ENCODE measurements at places on chromosomes 5 and 9.

- H3K4me3 ChIP-seq, result no peak overlapping the region
- H3K36me3 ChIP-seq, result no peaks in the 10 kb centered on the region
- peaks cover 25% of the 10 kb centered on the region for H3K4me1 ChIP-seq
- H3K27ac ChIP-seq, result no peak overlapping the region
- no peak for DNase-seq
These were observed 2.3 kb upstream of the NKX2-5 start for GRCh38 chr5:173237143-173237874.

GRCh38 chr5:7814816-7815215 is 36.1 kb downstream of the CFAP90 start:
- no peaks in the 10 kb centered on the region for H3K27me3 ChIP-seq
- H3K4me1 ChIP-seq, result peaks cover 7% of the 10 kb centered on the region
- no peaks in the 10 kb centered on the region for H3K36me3 ChIP-seq
- no peak for DNase-seq

DNA sequence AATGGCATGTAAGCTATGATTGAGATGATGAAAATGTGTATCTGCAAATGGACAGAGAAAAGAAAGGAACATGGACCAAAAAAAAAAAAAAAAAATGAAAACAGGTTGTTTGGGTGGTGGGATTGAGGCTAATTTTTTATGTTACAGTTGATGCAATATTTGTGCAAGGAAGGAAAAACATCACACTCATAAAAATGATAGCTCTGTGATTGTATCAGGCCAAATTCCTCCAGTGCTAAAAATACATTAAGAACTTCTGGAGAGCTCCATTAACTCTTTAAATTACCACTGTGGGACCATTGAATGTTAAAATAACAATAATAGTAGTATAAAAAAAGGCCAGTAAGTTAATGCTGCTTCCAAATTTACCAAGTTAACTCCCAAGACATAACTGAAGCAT is 79.5 kb upstream of the MSX2 start:
- no peak overlapping the region for H3K27ac ChIP-seq
- H3K27me3 ChIP-seq, result no peaks in the 10 kb centered on the region
- H3K36me3 ChIP-seq, result no peaks in the 10 kb centered on the region
- no peak overlapping the region for H3K4me3 ChIP-seq

GRCh38 chr9:77442436-77442835 is 205.7 kb downstream of the GNA14 start:
- no peaks in the 10 kb centered on the region for H3K36me3 ChIP-seq
- no peak for DNase-seq
- no peaks in the 10 kb centered on the region for H3K27me3 ChIP-seq
- H3K4me1 ChIP-seq, result no peaks in the 10 kb centered on the region

GRCh38 chr5:175479125-175479881 is 943 bp downstream of the SFXN1 start:
- H3K36me3 ChIP-seq, result no peaks in the 10 kb centered on the region
- peak overlapping the region; percentile 90 for H3K27ac ChIP-seq
- peak overlapping the region; percentile 100 for H3K4me3 ChIP-seq
- H3K27me3 ChIP-seq, result no peaks in the 10 kb centered on the region
- peaks cover 10% of the 10 kb centered on the region for H3K4me1 ChIP-seq
- DNase-seq, result no peak

GRCh38 chr9:134621558-134622110 is 20.0 kb upstream of the COL5A1 start:
- H3K4me1 ChIP-seq, result no peaks in the 10 kb centered on the region
- H3K36me3 ChIP-seq, result no peaks in the 10 kb centered on the region
- DNase-seq, result no peak
- no peak overlapping the region for H3K4me3 ChIP-seq
- H3K27me3 ChIP-seq, result peaks cover 64% of the 10 kb centered on the region

DNA sequence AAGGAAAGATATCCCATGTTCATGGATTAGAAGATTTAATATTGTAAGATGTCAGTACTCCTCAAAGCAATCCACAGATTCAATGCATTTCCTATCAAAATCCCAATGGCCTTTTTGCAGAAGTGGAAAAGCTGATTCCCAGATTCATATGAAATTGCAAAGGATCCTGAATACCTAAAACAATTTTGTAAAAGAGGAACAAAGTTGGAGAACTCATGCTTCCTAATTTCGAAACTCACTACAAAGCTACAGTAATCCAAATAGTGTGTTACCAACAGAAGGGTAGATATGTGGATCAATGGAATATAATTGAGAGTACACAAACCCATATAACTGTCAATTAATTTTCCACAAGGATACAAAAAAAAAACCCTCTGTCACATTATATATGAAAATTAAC is 154.3 kb upstream of the ZNF618 start:
- no peaks in the 10 kb centered on the region for H3K36me3 ChIP-seq
- H3K27me3 ChIP-seq, result no peaks in the 10 kb centered on the region
- no peak for DNase-seq

GRCh38 chr5:63768221-63768620 is 194.0 kb downstream of the HTR1A start:
- H3K36me3 ChIP-seq, result no peaks in the 10 kb centered on the region
- H3K27me3 ChIP-seq, result no peaks in the 10 kb centered on the region
- H3K4me1 ChIP-seq, result no peaks in the 10 kb centered on the region
- H3K27ac ChIP-seq, result no peak overlapping the region

DNA sequence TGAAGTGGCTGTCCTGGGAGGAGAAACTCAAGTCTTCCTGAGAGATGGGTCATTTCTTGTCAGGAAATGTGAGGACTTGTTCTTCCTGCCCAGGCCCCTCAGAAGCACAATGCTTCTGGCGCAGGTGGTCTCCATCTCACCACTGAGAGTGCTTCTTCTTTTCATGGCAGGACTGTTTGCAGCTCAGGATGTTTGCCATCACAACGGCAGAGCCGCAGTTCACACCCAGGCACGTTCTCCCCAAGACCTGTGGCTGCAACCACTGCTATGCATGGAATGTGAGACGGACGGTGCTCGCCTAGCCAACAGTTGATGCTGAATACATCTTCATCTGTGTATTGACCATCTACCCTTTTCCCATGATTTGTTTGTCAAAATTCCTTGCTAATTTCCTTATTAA is 216.3 kb downstream of the GADD45G start:
- DNase-seq, result no peak
- H3K4me3 ChIP-seq, result no peak overlapping the region
- H3K27ac ChIP-seq, result no peak overlapping the region

- no peak for DNase-seq
- no peaks in the 10 kb centered on the region for H3K4me1 ChIP-seq
- no peaks in the 10 kb centered on the region for H3K27me3 ChIP-seq
- H3K36me3 ChIP-seq, result no peaks in the 10 kb centered on the region
These were observed 1176.4 kb upstream of the CDH18 start for GRCh38 chr5:21164425-21164824.

- H3K27me3 ChIP-seq, result no peaks in the 10 kb centered on the region
- no peaks in the 10 kb centered on the region for H3K36me3 ChIP-seq
- H3K4me1 ChIP-seq, result peaks cover 6% of the 10 kb centered on the region
- DNase-seq, result no peak
These were observed 22.1 kb upstream of the STXBP1 start for GRCh38 chr9:127589955-127590370.

GRCh38 chr5:82349652-82350051 is 71.5 kb upstream of the RPS23 start:
- H3K4me3 ChIP-seq, result no peak overlapping the region
- no peaks in the 10 kb centered on the region for H3K4me1 ChIP-seq
- no peak overlapping the region for H3K27ac ChIP-seq
- no peaks in the 10 kb centered on the region for H3K27me3 ChIP-seq

DNA sequence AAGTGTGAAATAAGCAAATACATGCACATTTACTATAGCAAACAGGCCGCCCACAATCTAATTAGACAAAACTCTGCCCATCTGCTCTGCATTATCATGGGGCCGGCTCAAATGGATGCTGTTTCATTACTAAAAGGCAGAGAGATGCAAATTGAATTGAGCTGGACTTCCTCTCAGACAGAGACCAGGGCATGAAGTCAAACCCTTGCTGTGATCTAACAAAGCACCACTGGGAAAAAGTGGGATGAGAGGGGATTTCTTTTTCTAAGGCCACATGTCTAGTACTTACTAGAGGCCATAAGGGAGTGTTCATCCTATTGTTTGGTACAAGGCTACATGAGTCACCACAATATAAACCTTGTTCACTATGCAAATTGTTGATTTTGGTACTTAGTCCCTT is 614.7 kb downstream of the ISL1 start:
- no peak for DNase-seq
- no peak overlapping the region for H3K27ac ChIP-seq
- H3K27me3 ChIP-seq, result no peaks in the 10 kb centered on the region
- no peaks in the 10 kb centered on the region for H3K36me3 ChIP-seq
- no peaks in the 10 kb centered on the region for H3K4me1 ChIP-seq
- no peak overlapping the region for H3K4me3 ChIP-seq

DNA sequence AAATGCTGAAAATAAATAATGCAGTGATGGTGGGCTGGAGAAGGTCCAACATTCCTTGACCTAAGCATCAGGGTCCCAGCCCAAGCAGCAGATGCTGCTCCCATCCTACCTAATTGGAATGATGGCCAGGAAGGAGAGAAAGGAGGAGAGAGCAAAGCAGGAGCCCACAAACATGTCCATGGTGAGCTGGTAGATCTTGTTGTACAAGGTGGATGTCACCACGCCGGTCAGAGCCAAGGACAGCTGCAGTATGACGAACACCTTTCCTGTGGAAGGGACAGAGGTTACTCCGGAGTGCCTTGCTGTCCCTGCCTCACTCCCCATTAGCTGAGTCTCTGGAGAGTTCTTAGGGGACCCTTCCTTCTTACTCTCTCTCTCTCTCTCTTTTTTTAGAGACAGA is 4.3 kb downstream of the SLC46A2 start:
- H3K4me3 ChIP-seq, result no peak overlapping the region
- H3K36me3 ChIP-seq, result no peaks in the 10 kb centered on the region
- no peak overlapping the region for H3K27ac ChIP-seq

DNA sequence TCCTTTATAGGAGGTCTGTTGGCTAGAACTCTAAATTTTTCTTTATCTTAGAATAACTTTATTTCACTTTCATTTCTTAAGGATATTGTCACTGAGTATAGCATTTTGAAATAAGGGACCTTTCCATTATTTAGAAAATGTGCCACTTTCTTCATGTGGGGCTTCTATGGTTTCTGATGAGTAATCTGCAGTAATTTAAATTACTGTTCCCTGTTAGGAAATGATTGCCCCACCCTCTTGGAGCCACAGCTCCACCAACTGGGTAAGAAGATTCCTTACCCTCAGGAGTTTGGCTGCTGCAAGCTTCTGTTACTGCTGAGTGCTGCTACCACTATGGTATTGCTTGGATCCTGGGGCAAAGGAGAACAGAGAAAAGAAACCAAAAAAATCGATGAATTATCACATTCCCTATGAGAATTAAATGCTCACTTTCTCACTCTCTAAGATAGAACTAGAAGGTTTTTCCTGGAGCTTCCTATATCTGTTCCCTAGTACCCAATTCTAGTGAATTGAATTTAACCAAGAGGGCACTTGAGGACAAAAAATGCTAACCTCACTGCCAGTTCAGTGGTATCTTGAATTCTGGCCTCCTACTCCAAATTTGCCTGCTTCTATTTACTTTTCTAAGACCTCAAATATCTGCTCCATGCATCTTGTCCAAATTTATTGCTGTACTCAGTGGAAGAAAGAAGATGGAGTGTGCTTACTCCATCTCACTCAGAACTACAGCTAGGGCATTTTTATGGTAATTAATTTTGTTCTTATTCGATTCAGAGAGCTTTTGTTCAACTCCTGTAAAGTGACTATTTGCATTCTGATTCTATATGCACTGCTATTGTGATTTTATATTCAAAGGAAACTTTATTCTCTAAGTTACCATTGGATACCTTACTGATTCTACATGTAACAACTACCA is 2111.3 kb downstream of the MAT2B start:
- no peak for DNase-seq
- H3K4me1 ChIP-seq, result no peaks in the 10 kb centered on the region
- no peak overlapping the region for H3K27ac ChIP-seq
- H3K27me3 ChIP-seq, result no peaks in the 10 kb centered on the region
- no peak overlapping the region for H3K4me3 ChIP-seq

GRCh38 chr9:90132866-90133265 is 509.8 kb downstream of the DIRAS2 start:
- no peak overlapping the region for H3K4me3 ChIP-seq
- no peak for DNase-seq
- H3K27ac ChIP-seq, result no peak overlapping the region

GRCh38 chr5:99460701-99461100 is 531.9 kb upstream of the CHD1 start:
- H3K4me1 ChIP-seq, result no peaks in the 10 kb centered on the region
- H3K27me3 ChIP-seq, result no peaks in the 10 kb centered on the region
- H3K4me3 ChIP-seq, result no peak overlapping the region
- DNase-seq, result no peak

DNA sequence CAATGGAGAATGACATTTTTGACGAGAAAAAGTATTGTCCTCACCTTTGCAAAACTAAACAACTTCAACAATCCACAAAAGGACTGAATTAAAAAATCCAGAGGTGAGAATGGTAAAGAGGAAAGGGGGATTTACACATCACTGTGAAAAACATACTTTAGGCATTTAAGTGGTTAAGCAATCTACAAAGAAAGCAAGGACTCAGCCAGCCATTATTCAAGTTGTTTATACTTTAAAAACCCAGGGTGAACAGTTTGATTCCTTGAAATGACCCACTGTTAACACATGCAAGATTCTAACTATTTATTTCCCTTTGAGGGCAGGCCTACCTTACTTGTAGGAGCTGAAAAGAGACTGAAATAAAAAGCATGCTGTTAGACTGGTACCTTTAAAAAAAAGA is 29.3 kb downstream of the TUT7 start:
- no peaks in the 10 kb centered on the region for H3K4me1 ChIP-seq
- no peaks in the 10 kb centered on the region for H3K27me3 ChIP-seq
- no peak overlapping the region for H3K27ac ChIP-seq

DNA sequence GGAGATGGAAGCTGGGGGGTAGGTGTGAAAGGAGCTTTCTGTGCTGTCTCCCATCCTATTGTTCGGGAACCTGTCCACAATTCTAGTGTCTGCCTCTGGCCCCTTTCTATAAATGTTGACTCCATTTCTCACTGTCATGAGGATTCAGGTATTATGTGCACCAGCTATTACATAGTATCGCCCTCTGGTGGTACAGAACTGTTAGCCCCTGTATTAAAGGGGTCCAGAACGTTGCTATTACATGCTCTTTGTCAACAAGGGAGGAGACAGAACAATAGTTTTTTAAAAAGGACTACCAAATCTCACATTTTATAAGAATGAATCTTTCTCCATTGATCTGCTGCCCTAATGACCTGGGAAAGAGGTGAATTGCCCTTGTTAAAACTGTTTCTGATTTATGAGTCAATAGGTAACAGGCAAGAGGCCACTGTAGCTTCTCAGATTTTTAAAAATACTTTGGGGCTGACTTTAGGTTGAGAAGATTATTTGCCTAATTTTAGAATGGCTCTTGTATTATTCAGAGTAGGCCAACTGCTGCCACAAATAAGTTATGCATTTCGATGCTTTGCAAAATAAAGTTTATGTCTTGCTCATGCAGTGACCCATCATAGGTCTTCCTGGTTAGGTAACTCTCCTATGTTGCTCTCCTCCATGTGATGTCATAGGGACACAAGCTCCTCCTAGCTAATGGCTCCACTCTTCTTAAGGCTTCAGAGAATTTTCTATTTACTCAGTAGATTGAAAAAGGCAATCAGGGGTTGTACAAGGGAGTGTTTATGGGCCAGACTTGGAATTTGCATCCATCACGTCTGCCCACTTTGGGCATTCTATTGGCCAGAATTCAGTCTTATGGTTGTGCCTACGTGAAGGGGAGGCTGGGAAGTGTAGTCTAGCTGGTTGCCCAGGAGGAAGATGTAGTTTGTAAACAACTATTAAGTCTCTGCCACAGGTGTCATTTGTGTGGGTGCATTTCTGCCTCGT is 20.8 kb downstream of the DCANP1 start:
- H3K27ac ChIP-seq, result no peak overlapping the region
- H3K27me3 ChIP-seq, result no peaks in the 10 kb centered on the region
- no peaks in the 10 kb centered on the region for H3K4me1 ChIP-seq
- H3K4me3 ChIP-seq, result no peak overlapping the region

GRCh38 chr5:146081556-146081955 is 23.8 kb downstream of the PLAC8L1 start:
- H3K27me3 ChIP-seq, result no peaks in the 10 kb centered on the region
- DNase-seq, result no peak
- no peaks in the 10 kb centered on the region for H3K36me3 ChIP-seq
- H3K4me1 ChIP-seq, result no peaks in the 10 kb centered on the region
